Left colon (tissue), 2 donors: ENCODE measurements at places on chromosomes 4 and X.

- DNase-seq, result no peak
These were observed 11.3 kb upstream of the CD99 start for GRCh38 chrX:2679534-2680485.

- DNase-seq, result no peak
These were observed 135.5 kb downstream of the REPS2 start for GRCh38 chrX:17081968-17082367.

- no peak for DNase-seq
These were observed 286.2 kb downstream of the GALNTL6 start for GRCh38 chr4:172099376-172099775.

DNA sequence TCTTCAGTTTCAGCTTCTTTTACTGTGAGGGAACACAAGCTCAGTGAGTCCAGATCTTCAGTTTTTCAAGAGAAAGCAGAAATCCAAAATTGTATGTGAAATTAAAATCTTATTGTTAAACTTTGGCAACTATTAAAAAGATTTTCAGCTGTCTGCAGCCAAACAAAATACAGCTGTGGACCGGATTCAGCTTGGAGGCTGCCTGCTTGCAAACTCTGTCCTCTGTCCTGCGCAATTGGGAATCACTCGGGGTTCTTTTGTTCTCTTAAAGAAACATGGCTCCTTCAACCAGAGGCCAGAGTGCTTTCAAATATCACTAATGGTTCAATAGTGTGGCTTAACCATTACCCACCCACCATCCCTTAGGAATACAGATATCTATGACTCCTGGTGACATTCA lies 201.2 kb downstream of the CHIC2 start:
- DNase-seq, result no peak

DNA sequence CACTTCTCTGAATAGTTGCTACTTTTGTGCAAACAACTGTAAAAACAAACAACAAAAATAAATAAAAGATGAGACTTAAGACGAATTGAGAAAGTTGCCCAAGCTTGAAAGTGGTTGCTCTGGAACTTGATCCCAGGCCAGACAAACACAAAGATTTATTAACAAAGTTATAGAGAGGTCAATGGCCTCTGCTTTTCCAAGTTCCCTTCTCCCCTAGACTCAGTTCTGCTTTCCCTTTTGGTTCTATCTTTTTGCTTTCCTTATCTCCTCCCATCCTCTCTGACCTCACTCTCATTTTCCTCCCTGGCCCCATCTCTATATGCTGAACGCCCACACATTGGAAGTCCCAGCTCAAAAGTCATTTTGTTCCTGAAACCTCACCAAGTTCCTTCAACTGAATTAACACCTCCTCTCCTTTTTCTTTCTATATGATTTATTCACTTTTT lies 82.7 kb downstream of the MXRA5 start:
- no peak for DNase-seq

DNA sequence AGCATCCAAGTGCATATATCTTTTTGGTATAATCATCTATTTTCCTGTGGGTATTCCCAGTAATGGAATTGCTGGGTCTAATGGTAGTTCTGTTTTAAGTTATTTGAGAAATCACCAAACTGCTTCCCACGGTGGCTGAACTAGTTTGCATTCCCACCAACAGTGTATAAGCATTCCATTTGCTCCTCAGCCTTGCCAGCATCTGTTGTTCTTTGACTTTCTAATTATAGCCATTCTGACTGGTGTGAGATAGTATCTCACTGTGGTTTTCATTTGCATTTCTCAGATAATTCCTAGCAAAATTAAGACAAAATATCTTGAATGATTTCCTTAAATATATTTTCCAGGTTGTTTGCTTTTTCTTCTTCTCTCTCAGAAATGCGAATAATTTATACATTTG lies 341.1 kb downstream of the GBA3 start:
- no peak for DNase-seq

DNA sequence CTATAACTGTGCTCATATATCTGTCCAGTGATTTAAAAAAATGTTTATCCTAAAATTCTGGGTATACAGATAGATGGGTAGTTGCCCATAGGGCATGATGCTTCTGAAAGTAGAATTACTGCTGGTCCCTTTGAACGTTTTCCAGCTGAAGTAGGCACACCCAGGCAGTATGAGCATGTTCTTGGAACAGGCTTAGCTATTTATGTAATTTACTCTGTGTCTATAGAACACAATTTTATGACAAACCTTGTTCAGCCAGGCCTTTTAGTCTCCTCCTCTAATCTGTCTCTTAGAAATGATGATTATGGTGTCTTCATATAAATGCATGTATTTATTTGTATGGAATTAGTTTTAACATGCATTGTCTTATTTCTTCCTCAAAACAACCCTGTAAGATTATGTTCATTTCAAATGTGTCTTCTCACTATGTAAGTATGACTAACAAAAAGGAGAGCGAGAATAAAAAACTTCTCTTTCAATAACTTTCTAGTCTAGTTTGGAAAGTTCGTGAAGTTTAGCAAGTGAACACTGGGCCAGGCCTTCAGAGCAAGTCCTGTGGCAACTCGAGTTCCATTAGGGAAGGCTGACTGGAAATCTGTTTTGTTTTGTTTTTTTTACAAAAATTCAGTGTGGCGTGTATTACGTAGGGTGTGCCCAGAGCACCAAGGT lies 142.0 kb downstream of the AFF1 start:
- no peak for DNase-seq

- no peak for DNase-seq
These were observed 418.1 kb downstream of the BCOR start for GRCh38 chrX:39679497-39680157.

DNA sequence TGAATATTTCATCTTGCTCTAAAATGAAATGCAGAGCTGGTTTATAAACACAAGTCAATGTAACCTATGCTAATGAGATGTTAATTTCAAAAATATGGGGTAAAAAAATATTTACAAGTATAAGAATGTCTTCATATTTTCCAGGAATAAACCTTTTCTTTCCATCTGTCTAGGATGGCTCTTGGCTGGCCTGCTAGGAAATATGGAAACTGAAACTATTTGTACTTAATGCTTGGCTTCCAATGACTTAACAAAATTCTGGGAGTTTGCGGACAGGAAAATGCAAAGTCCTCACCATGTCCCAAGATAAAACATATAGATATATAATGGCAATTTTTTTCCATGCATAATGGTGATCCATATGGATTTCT lies 168.1 kb downstream of the SCFD2 start:
- no peak for DNase-seq

- DNase-seq, result no peak
These were observed 43.0 kb downstream of the RBMX2 start for GRCh38 chrX:130444641-130445336.

- DNase-seq, result no peak
These were observed 71.5 kb upstream of the VEGFC start for GRCh38 chr4:176864238-176864637.

- DNase-seq, result peak; percentile 42
These were observed 6.0 kb upstream of the PDLIM3 start for GRCh38 chr4:185541251-185541727.

DNA sequence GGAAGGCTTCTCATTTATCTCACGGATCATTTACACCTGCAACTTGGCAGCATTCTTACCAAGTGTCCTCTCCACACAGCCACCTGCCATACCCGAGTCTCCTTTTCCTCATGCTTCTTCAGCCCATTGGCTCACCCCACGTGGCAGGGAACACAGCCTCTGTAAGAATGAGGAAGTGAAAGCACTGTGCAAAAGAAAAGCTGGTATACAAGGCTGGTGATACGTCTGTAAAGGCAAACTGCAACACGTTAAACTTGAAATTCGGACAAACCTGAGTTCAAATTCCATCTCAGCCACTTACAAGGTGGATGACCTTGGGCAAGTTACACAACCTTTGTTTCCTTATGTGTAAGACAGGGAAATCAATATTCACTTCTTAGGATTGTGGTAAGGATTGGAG lies 164.0 kb upstream of the RASGEF1B start:
- peak; percentile 71 for DNase-seq

DNA sequence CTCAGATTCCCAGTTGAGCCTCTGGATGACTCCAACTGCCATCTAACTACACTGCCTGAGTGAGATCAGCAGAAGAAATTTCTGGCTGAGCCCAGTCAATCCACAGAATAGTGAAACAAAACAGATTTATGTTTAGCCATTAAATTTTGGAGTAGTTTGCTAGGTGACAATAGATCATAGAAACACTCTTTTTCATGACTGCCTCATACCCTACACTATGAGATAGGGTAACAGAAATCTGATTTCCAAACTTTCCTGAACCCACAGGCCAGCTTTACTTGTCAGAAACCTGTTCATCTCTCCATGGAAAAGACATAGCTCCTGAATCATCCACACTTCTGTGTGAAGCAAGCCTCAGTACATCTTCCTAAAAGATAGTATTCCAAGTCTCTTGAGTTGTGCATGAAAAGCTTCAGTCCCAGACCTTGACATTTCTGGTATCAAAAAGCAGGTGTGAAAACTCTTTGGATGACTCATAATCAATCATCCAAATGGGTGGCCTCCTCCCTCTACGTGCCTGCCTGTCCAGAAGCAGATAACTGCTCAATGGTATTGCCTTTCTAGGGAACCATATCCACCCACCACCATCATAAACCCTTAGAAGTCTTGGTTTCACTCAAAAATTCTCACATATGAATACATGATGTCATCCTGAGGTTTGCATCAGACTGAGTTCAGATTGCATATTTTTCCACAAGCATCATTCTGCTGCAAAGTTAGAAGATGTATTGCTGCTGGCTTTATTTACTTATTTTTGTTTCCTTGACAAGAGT lies 47.5 kb upstream of the RAP2C start:
- no peak for DNase-seq

- DNase-seq, result no peak
These were observed 22.4 kb downstream of the TMEM33 start for GRCh38 chr4:41957634-41958033.

DNA sequence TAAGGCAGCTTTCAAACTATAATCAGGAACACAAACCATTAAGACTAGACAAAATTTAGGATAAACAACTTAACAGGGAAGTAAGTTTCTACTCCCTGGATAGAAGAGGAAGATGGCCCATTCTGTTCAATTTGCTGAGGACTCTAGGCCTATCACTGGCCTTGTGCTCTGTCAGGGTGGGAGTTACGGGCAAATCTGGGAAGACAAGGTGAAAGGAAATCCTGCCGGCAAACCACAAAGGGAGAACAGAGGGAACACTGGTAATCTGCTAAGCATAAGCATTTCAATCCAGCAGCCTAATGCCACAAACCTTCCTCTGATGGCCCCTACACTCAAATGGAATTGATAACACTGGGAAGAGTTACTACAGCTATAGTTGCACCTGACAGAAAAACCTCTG lies 8.3 kb downstream of the GPR82 start:
- no peak for DNase-seq

DNA sequence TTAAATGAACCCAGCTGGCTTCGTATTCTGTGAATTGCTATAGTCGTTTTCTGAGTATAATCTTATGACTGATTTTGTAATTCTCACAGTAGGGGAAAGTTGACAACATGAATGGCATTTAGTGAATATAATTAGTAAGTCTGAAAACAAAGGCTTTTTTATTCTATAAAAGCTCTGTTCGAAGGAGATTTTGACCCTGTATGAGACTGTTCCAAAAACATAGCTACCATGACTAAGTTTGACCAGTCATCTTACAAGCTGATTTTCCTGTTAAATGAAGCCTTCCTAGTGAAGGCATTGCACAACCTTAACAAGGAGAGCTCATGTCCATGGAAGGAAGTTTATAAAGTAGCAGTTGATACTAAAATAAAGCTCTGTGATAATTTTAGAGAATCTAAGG lies 242.3 kb downstream of the RPA4 start:
- DNase-seq, result no peak

- DNase-seq, result no peak
These were observed 188.3 kb downstream of the RASL11B start for GRCh38 chr4:53050361-53050774.

DNA sequence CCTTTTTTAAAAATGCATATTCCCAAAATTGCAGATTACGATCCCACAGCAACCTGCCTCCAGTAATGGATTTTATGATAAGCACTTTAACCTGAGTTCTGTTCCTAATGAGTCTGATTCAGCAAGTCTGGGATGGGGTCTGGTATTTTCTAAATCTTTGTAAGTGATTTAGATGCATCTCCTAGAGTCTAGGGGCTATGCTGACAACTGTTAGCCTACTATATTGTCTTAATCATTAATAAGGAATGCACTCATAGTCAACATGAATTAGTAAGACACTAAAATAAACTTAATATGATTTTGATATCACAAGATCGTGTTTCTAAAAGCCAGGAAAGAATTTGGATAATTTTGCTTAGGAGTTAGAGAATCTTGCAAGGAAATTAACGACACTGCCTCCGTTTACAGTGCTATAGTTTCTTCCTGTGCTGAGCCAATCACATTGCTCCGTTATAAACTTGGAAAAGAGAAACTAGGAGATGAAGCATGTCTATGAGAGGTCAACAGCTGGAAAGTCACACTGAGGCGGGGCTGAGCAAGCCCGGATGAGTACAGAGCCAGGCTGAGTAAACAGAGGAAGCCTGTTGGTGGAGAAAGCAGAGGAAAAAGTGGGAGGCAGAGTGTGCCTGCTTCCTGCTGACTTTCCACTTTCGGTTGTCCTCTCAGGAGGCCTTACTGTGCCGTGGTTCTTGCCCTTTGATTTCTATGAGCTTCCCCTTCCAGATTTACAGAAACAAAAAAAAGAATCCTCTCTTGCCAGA lies 5.4 kb downstream of the SCARB2 start:
- DNase-seq, result peak; percentile 90

GRCh38 chr4:6808259-6808658 lies 25.7 kb downstream of the KIAA0232 start:
- DNase-seq, result no peak

DNA sequence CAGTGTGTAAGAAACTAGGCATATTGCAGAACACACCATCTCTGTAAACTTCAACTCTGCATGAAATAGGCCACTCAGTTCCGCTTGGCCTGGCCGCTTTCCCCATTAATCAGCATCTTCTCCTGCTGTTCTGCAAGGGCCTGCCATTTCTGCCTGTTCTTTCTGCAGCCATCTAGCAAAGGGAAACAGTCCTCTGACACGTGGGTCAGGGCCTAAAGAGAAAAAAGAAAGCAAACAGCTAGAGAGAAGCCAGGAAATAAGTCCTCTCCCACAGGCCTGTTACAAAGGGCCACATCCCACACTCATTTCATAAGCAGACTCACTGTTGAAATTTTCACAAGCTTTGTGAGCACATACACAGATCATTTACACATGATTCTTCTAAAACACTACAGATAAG lies 130.1 kb downstream of the PDE5A start:
- no peak for DNase-seq

GRCh38 chr4:4930677-4931076 lies 71.2 kb downstream of the MSX1 start:
- no peak for DNase-seq

- no peak for DNase-seq
These were observed 44.6 kb upstream of the GC start for GRCh38 chr4:71828470-71828869.

GRCh38 chr4:26299254-26299882 lies 21.4 kb upstream of the RBPJ start:
- no peak for DNase-seq

GRCh38 chr4:52964561-52965101 lies 102.5 kb downstream of the RASL11B start:
- DNase-seq, result no peak

DNA sequence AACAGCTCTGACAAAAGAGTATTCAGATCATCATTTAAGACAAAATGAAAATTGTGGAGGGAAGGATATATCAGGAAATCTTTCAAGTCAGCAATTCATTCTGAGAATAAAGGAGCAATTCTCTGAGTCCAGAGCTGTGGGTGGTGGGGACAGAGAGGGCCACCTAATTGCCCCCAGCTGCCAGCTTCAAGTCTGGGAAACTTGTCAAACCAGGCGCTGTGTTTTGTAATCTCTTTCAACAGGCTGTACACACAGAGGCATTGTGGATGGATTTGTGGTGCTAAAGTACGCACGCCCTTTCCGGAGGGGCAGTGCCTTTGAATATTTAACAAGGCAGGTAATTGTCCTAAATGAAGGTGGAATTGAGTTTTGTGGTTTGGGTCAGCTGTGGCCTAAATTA lies 591.1 kb upstream of the BOD1L1 start:
- DNase-seq, result no peak
